Right renal cortex interstitium (tissue), 3 donors: ENCODE measurements at places on chromosomes 1 and 21. TPM values are rescaled to one million over a fixed set of nuclear protein-coding genes. Genes with fewer than 3 reads are reported as not detected.

LCA5L gene
- 5.0 TPM for polyA plus RNA-seq

LHX8 gene
- polyA plus RNA-seq: not detected

PAX7 gene
- polyA plus RNA-seq: not detected

CFAP74 gene
- polyA plus RNA-seq: 0.71 TPM

SAMD13 gene
- 5.8 TPM for polyA plus RNA-seq

SPRR2E gene
- polyA plus RNA-seq: not detected

GRCh38 chr1:147745271-147745670, 15.1 kb downstream of the GJA5 start:
- DNase-seq: no peak

DNA sequence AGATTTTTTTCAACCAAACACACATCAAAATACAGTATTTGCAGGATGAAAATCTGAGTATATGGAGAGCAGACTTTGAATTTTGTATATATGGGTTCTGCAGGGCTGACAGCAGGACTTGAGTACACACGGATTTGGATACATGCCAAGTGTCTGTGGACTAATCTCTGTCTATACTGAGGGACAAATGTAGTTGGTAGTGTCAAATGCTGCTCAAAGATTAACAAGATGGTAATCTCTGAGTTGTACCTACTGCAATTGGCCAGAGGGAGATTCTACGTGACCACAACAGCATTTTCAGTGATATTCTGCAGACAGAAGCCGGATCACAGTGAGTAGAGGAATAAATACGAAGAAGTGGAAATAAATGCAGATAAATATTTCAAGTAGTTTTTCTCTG, 43.4 kb downstream of the SHCBP1L start:
- no peak for DNase-seq

- DNase-seq: no peak
Observed at GRCh38 chr1:210428696-210429095, 100.0 kb downstream of the HHAT start.

DNA sequence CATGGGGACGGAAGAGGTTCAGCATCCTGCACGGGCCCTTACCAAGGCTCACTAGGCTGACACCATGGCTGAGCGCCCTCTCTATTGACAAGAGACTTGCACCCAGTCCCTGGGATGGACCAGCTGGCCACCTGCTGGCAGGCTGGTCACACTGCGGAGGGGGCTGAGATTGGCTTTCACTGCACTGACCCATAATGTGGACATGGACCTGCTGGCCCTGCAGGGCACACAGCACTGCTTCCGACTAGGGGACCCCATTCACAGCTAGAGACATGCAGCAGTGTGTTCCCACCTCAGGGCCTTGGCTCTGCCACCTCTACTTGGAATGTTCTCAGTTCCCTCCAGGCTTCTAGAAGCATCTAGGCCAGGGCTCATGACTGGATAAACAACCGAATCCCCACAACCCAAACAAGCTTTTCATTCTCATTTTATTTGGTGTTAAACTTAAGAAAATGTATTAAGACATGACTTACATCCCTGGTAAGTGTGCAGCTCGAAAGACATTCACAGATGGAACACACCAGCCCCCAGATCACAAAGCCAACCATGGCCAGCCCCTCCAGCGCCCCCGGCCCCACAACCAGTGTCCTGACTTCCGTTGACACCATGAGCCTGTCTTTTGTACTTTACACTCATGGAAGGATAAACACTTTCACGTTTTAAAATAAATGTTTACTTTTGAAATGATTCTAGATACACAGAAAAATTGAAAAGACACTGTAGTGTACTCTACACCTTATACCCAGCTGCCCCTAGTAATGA, 9.3 kb upstream of the SRARP start:
- no peak for DNase-seq

DNA sequence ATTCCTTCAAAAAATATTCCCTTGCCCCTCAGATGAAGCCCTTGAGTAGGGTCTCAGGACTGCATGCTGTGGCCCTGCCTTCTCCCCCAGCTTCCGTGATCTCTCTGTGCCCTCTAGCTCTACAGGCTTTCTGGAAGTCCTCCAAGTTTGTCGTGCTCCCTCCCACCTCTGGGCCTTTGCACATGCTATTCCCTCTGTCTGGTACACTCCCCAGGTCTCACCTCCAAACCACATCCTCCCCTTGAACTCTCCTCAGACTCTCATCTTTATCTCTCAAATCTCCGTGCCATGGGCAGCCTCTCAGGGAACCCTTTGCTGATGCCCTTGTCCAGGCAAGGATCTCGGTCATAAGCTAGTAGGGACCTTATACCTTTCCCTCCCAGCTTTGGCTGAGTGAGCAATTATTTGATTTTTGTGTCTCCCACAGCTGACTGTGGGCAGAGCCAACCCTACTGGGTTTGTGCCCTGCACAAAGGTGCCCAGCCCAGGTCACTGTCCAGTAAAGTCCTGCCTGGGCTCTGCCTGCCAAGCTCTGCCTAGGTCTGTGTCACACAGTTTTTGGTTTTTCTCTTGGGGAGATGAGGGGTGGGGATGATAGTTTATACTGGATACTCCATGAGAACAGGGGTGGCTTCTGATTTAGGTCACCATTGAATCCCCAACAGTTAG, 188.1 kb downstream of the ZNF281 start:
- no peak for DNase-seq

DNA sequence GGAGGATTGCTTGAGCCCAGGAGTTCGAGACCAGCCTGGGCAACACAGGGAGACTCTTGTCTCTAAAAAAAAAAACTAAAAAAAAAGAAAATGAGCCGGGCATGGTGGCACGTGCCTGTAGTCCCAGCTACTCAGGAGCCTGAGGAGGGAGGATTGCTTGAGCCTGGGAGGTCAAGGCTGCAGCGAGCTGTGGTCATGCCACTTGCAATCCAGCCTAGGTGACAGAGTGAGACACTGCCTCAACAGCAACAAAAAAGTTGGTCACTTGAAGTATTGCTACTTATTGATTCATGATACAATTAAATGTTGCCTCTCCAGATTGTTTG, 57.9 kb upstream of the CXADR start:
- DNase-seq: no peak

- no peak for DNase-seq
Observed at GRCh38 chr1:198167436-198167934, 10.7 kb downstream of the NEK7 start.
